Spinal cord (tissue), 10 donors: ENCODE measurements at places on chromosomes 12 and 14. TPM values are rescaled to one million over a fixed set of nuclear protein-coding genes. Genes with fewer than 3 reads are reported as not detected.

RAB2B gene
- total RNA-seq: 49.3 TPM

PLXNC1 gene
- total RNA-seq: 53.3 TPM

- H3K4me1 ChIP-seq: no peaks in the 10 kb centered on the region
- no peak for DNase-seq
- H3K27me3 ChIP-seq: no peaks in the 10 kb centered on the region
- H3K27ac ChIP-seq: no peak overlapping the region
- H3K4me3 ChIP-seq: no peak overlapping the region
These were observed 36.8 kb upstream of the PIWIL1 start for GRCh38 chr12:130300737-130301535.

- H3K4me1 ChIP-seq: peaks cover 50% of the 10 kb centered on the region
- H3K4me3 ChIP-seq: no peak overlapping the region
- peaks cover 69% of the 10 kb centered on the region for H3K36me3 ChIP-seq
- H3K27ac ChIP-seq: no peak overlapping the region
These were observed 125.1 kb downstream of the NCOR2 start for GRCh38 chr12:124442281-124442680.

- H3K4me3 ChIP-seq: no peak overlapping the region
- peaks cover 2% of the 10 kb centered on the region for H3K36me3 ChIP-seq
- H3K27me3 ChIP-seq: no peaks in the 10 kb centered on the region
- H3K27ac ChIP-seq: no peak overlapping the region
- peaks cover 28% of the 10 kb centered on the region for H3K4me1 ChIP-seq
These were observed 121.7 kb downstream of the ZNF664 start for GRCh38 chr12:124094733-124095132.

DNA sequence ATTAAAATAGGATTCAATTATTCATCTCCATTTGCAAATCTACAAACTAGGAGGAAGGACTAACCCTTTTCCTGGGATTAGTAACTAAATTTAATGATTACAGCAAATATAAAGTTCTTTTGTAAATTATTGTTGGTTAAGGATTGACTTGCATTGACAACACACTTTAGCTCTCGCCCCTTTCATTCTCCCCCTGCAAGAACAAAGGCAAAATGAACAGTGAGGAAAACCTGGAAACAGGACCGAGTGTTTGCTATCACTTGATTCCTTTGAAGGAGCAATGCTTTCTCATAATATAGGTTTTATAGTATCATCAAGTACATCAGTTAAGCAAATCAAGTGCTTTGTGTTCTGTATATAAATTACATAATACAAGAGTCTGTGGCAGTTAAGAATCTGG lies 7.4 kb upstream of the COX16 start:
- H3K27me3 ChIP-seq: no peaks in the 10 kb centered on the region
- no peak overlapping the region for H3K27ac ChIP-seq
- H3K4me3 ChIP-seq: no peak overlapping the region
- no peak for DNase-seq
- H3K4me1 ChIP-seq: no peaks in the 10 kb centered on the region

FZD10 gene
- total RNA-seq: 9.9 TPM

GRCh38 chr12:91991399-91992187 lies 154.1 kb downstream of the BTG1 start:
- H3K27me3 ChIP-seq: no peaks in the 10 kb centered on the region
- no peaks in the 10 kb centered on the region for H3K4me1 ChIP-seq
- no peak overlapping the region for H3K4me3 ChIP-seq
- no peaks in the 10 kb centered on the region for H3K36me3 ChIP-seq
- no peak for DNase-seq
- H3K27ac ChIP-seq: no peak overlapping the region

- no peak for DNase-seq
- H3K4me1 ChIP-seq: peaks cover 20% of the 10 kb centered on the region
- no peak overlapping the region for H3K4me3 ChIP-seq
These were observed 80.3 kb upstream of the PWP1 start for GRCh38 chr12:107605293-107605692.

LRFN5 gene
- total RNA-seq: 72.4 TPM

MGAT2 gene
- total RNA-seq: 39.1 TPM

- no peak for DNase-seq
- H3K27me3 ChIP-seq: peaks cover 3% of the 10 kb centered on the region
- no peaks in the 10 kb centered on the region for H3K4me1 ChIP-seq
These were observed 115.5 kb downstream of the KIF26A start for GRCh38 chr14:104253901-104254353.

DNA sequence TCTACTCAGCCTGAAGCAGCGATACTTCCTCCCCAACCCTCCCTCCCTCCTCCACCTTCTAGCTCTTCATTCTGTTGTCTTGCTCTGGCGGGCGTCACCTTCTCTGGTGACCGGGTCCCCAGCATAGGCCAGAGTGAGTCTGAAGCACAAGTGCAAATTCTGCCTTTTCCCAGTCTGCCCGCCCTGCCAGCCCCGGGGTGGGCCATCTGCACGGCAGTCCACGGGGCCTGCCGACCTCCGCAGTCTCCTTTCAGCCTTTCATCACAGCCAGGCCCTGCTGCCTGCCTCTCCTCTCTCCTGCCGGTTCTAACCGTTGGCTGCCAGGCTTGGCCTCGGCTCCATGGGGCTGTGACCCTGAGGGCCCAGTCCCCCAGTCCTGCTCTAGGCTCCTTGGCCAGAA lies 58.7 kb downstream of the TESC start:
- no peak for DNase-seq
- H3K27ac ChIP-seq: no peak overlapping the region
- no peaks in the 10 kb centered on the region for H3K27me3 ChIP-seq
- no peaks in the 10 kb centered on the region for H3K36me3 ChIP-seq
- peaks cover 32% of the 10 kb centered on the region for H3K4me1 ChIP-seq

TAS2R46 gene
- total RNA-seq: 2.1 TPM

CNTN1 gene
- total RNA-seq: 278 TPM

DNA sequence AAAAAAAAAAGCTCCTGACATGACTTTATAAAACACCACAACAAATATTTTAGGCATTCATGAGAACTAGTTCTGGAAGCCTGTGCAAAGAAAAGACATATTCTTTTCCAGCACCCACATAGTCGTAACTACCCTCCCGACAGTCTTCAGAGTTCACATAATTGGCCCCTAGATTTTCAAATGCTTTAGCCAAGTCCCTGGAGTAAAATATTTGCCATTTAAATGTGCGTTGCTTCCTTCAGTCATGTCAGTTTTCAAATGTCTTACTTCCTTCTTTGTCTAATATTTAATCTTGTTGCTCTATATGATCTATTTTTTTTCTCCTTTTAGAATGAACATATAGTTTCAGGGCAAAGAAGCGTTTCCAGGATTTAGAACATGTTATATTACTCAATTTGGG lies 66.8 kb upstream of the KRAS start:
- H3K27me3 ChIP-seq: no peaks in the 10 kb centered on the region
- no peak overlapping the region for H3K27ac ChIP-seq
- no peak for DNase-seq
- no peak overlapping the region for H3K4me3 ChIP-seq
- no peaks in the 10 kb centered on the region for H3K4me1 ChIP-seq

GRCh38 chr14:37466003-37466622 lies 128.9 kb downstream of the FOXA1 start:
- no peaks in the 10 kb centered on the region for H3K27me3 ChIP-seq
- H3K27ac ChIP-seq: no peak overlapping the region
- H3K36me3 ChIP-seq: no peaks in the 10 kb centered on the region

GRCh38 chr12:118187751-118188435 lies 52.0 kb downstream of the PEBP1 start:
- peak; percentile 19 for DNase-seq
- peak overlapping the region; percentile 94 for H3K27ac ChIP-seq
- H3K4me3 ChIP-seq: peak overlapping the region; percentile 65
- no peaks in the 10 kb centered on the region for H3K27me3 ChIP-seq
- H3K4me1 ChIP-seq: no peaks in the 10 kb centered on the region
